ENCODE measurements at places on chromosomes 7 and 10. TPM values are rescaled to one million over a fixed set of nuclear protein-coding genes. Genes with fewer than 3 reads are reported as not detected.

The TMEM140 gene
- 31.2 TPM for total RNA-seq

The ACBD7 gene
- total RNA-seq, result not detected

The SEMA3D gene
- total RNA-seq, result 13.6 TPM

The ERVW-1 gene
- total RNA-seq, result not detected

The GPR37 gene
- total RNA-seq, result 0.96 TPM

The TAS2R3 gene
- 1.6 TPM for total RNA-seq

The AFAP1L2 gene
- total RNA-seq, result 10.1 TPM

The SCART1 gene
- 2.6 TPM for total RNA-seq

The C10orf67 gene
- 1.6 TPM for total RNA-seq

The CASP2 gene
- 26.7 TPM for total RNA-seq

The LLCFC1 gene
- not detected for total RNA-seq

The TMEM196 gene
- total RNA-seq, result not detected

The ADARB2 gene
- 1.2 TPM for total RNA-seq

The SPDYE11 gene
- total RNA-seq, result not detected

The CCL24 gene
- total RNA-seq, result 4.8 TPM

The SLC16A12 gene
- 1.9 TPM for total RNA-seq

The EPHB4 gene
- total RNA-seq, result 117 TPM

The HSPA12A gene
- 7.4 TPM for total RNA-seq

The GRM8 gene
- not detected for total RNA-seq

The ASAH2B gene
- 3.4 TPM for total RNA-seq

The GNGT1 gene
- not detected for total RNA-seq

The PKD2L1 gene
- 2.1 TPM for total RNA-seq

The CC2D2B gene
- total RNA-seq, result 2.8 TPM

The COL28A1 gene
- total RNA-seq, result 0.61 TPM

The PCBD1 gene
- total RNA-seq, result 117 TPM

The TMEM130 gene
- total RNA-seq, result 20.0 TPM

The PTF1A gene
- not detected for total RNA-seq

The PIK3CG gene
- 15.7 TPM for total RNA-seq

The NKX2-3 gene
- total RNA-seq, result 0.26 TPM

The ANK3 gene
- 91.1 TPM for total RNA-seq

The GSTK1 gene
- total RNA-seq, result 149 TPM

The COBL gene
- total RNA-seq, result 29.2 TPM

The CACNB2 gene
- 4.2 TPM for total RNA-seq

The CALML5 gene
- not detected for total RNA-seq

The ZMYND11 gene
- total RNA-seq, result 82.3 TPM

The CHAT gene
- total RNA-seq, result not detected

The UTF1 gene
- total RNA-seq, result not detected

The CALML3 gene
- not detected for total RNA-seq
